H7 (cell line): ENCODE measurements at places on chromosomes 3 and 15. TPM values are rescaled to one million over a fixed set of nuclear protein-coding genes. Genes with fewer than 3 reads are reported as not detected.

GRCh38 chr3:8420612-8421011 is 81.0 kb upstream of the LMCD1 start:
- DNase-seq = no peak

The CPNE9 gene
- 0.18 and 0.38 TPM in 2 replicates for total RNA-seq

- no peak for DNase-seq
Measured at GRCh38 chr3:157543501-157544035, 40.4 kb upstream of the VEPH1 start.

DNA sequence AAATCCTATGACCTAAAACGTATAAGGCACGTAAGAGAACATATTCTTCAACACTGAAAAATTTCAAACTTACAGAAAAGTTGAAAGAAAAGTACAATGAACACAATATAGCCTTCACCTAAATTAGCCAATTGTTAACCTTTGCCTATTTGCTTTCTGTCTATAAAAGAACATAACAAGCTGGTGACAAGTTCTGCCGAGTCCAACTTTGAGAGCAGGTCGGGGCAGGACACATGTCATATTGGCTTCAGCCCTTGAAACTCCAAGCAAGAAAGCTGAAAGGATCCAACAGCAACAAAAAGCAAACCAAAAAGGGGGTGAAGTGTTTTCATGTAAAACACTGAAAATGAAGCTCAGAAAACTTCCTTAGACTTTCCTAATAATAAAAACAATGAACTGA is 59.1 kb downstream of the TBC1D2B start:
- DNase-seq = no peak

DNA sequence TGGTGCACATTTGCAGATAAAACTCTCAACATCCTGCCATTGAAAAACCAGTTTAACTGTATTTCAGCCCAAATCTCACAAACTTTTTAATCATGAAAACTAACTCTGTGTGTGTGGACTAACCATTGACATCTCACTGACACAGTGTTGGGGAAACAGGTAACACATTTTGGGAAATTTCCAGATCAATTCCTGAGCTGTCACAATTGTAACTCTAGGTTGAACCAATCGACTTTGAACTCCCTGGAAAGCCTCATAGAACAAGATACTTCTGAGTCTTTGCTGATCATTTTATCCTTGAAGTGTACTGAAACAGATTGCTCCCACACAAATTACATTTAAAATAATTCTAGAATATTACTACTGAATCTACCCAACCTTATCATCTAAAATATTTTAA is 667.9 kb upstream of the NR2F2 start:
- no peak for DNase-seq

DNA sequence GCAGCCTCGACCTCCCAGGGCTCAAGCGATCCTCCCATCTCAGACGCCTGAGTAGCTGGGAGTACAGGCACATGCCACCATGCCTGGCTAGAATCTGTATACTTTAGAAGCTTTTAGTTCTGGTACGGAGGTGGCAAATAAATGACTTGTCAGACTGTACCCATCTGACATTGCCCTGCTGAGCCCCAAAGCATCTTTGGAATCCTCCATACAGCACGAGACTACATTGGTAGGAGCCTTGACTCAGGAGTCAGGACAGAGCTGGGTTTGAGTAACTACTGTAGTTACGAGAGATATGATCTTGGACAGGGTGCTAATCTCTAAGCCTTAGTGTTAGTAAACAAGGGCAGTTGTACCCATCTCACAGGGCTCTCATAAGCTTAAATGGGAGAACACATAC is 67.8 kb upstream of the NPHP3 start:
- DNase-seq = no peak

The ARHGEF26 gene
- total RNA-seq = 5.4 and 6.0 TPM in 2 replicates

DNA sequence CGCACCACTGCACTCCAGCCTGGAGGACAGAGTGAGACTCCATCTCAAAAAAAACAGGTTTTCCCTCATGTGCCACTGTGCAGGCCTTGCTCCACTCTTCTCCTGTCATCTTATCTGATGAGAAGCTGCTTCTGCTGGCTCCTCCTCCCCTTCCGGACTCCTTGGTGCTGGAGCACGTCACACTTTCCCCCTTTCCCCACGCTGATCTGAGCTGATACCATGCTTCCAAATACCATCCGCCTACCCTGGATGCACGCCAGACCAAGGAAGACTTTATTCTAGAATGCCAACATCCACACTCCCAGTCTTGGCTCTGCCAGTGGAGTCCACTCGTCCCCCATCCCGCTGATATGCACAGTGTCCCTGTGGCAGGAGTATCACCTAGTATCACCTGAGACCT is 31.3 kb downstream of the HOMER2 start:
- DNase-seq = no peak

The NR2E3 gene
- 0.14 and 0.33 TPM in 2 replicates for total RNA-seq

GRCh38 chr3:19250959-19251610 is 102.8 kb downstream of the KCNH8 start:
- no peak for DNase-seq

DNA sequence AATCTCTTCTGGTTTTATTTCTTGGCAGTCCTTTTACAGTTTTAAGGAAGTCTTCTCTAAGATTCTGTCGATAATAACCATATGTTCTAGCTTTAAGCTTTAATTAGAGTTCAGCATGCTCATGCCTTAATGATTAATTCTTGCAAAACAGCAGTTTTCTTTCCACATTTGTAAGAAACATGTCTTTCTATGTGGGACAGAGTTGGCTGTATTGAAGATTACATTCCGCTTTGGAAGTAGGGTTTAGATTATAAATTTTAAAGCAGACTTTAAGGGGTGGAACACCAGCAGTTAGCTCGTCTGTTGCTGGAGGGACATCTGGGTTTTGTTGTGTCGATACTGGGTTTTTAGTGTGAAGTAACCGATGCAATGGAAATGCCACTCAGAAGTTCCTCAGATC is 35.3 kb downstream of the SQOR start:
- DNase-seq = no peak

- no peak for DNase-seq
Measured at GRCh38 chr15:101431301-101431700, 58.2 kb downstream of the PCSK6 start.

The MITF gene
- 0.21 and 0.30 TPM in 2 replicates for total RNA-seq

GRCh38 chr3:143001034-143001368 is 369 bp upstream of the U2SURP start:
- no peak for DNase-seq

The FBXL22 gene
- 0.26 and 0.90 TPM in 2 replicates for total RNA-seq

- DNase-seq = no peak
Measured at GRCh38 chr15:42267286-42267685, 5.7 kb upstream of the GANC start.
